ENCODE measurements at places on chromosomes 2 and 18.

DNA sequence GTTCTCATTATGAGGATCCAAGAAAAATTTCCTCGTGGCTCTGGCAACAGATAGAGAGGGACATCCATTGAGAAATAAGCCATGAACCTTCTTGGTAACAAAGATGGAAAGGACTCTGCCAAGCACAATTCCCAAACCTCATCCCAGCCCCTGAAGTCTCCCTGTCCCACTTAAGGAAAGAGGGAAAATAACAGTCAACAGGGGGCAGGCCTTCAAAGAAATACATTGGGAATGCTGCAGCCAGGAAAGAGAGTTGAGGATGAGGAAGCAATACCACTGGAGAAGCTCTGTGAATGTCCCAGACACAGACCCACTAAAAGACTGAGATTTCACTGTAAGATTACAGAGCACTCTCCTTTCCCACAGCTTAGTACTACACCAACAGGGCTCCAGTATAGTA, 93.2 kb downstream of the CD226 start:
- no peak for DNase-seq

GRCh38 chr18:76524900-76525698, 30.1 kb upstream of the ZNF516 start:
- no peak for DNase-seq

- no peak for DNase-seq
Measured at GRCh38 chr2:28407976-28408690, 15.5 kb downstream of the FOSL2 start.

- DNase-seq = peak; percentile 80
Measured at GRCh38 chr18:59823596-59824195, 76.1 kb upstream of the PMAIP1 start.

DNA sequence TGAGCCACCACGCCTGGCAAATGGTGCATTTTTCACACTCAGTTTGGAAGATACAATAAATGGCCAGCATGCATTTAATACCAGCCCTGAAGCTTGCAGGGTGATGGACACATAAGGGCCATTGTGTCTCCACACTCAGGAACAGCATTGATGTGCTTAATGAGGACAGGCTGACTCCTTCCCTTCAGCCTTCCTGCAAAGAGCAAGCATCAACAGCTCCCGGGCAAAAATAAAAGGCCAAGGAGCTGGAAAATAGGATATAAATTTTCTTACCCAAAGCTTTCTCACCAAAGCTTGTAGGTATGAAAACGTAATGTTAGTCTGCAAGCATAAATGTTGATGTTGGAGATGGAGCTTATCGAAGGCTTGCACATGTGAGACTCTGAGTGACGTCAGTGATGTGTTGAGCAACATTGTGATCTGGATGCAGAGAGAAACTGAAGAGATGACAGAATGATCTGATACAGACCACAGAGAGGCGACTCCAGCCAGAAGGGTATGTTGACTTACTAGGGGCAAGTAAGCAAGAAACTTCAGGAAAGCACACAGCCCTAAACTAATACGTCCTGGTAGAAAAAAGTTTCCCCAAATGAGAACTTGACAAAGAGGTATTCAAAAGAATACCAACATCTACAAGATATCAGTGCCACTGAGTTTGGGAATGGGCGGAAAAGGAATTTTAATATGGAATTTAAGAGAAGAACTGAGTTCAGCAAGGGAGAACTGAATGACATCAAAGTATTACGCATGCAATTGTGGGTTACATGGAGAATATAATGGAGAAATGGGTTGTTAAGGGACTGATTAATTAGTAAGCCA, 256.5 kb downstream of the TGIF1 start:
- no peak for DNase-seq
